ENCODE measurements at places on chromosomes 6 and 20. TPM values are rescaled to one million over a fixed set of nuclear protein-coding genes. Genes with fewer than 3 reads are reported as not detected.

BMP6 gene
- total RNA-seq, result 2.6 TPM

CLVS2 gene
- total RNA-seq, result 0.11 TPM

DNA sequence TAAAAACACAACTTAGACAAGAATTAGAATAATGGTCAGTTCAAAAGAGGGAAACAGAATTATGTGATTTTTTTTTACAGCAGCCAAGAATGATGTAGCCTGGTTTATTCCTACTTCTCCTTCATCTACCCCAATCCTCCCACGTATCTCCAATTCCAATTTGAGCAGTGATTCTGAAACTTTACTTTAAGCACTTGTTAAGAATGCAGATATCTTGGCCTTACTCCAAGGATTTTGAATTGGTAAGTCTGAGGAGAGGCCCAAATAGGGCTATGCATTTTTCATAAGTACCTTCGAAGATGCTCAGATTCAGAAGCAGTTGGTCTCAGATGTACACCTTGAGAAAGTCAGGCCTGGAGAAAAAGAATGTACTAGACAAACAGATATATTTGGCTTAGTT, 233.4 kb upstream of the FLRT3 start:
- no peak for DNase-seq

ULBP2 gene
- 0.65 TPM for total RNA-seq

DNA sequence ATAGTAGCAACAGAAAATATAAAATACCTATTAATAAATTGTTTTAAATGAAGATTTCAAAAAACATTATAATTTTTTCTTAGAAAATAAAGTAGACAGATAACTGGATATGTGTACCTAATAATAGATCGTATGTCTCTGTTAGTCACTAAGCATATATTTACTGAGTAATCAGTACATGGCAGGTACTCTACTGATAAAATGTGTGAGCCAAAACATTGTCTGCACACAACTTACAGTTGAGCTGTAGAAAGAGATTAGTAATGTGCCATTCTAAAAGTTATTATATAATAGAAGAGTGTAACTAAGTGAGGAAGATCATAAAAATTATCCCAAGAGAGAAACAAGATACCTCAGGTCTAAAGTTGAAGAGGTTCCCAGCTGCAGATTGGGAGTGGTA, 929.9 kb upstream of the EPHA7 start:
- no peak for DNase-seq

DNA sequence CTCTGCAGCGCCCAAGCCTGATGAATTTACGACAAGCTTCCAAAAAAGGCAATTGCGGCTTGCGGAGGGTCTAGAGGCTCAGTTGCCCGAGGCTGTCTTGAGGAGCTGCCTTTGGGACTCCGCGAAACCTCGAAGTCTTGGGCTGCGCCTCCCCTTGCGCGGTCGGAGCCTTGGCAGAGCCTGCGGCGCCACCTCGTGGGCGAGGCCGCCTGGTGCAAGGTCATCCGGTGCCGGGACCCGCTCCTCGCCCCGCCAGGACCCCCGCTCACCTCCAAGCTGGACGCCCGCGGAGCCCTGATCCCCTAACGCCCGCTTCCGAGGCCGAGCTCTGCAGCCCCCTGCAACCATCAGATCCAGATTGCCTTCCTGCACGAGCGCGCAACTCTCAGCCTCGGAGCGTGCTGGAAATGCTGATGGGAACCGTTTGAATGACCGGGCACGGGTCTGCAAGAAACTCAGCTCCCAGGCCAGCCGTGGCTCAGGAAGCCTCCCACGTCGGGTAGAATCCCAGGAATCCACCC, 14.9 kb upstream of the FAM210B start:
- peak; percentile 56 for DNase-seq

- no peak for DNase-seq
Measured at GRCh38 chr6:20847904-20848303, 313.6 kb downstream of the CDKAL1 start.
